ENCODE measurements at places on chromosomes 1 and 21. TPM values are rescaled to one million over a fixed set of nuclear protein-coding genes. Genes with fewer than 3 reads are reported as not detected.

DNA sequence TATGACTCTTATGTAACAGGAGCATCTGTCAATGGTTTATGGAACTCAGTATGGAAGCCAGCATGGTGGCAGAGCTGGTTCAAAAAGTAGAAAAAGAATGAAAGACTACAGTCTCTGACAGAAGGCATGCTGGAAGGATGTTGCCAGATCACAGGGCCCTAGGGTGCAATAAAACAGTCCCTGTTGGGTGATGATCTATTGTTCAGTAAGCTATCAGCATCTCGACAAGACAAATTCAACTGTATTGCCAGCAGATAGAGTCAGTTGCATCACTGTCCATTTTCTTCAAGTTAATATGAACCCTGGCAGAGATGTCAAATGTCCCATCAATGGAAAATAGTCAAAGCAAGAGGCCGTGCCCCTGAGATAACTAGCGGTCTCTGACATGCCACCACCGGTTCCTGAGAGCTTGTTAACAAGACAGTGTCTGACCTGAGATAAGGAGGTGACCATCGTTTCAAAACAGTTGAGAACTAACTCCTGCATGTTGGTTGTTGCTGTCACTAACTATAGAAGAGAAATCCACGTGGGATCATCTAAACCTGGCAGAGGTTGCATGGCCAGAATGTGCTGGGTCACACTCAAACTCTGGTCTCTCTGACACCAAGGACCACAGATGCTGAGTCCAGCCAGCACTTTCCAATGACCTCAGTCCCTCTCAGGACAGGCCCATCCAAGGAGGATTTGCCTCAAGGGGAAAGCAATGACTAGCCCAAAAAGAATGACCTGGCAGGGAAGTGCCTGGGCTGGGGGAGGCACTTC, 125.9 kb downstream of the RIPK4 start:
- no peak overlapping the region for H3K27ac ChIP-seq
- peaks cover 1% of the 10 kb centered on the region for H3K27me3 ChIP-seq
- no peak overlapping the region for H3K4me3 ChIP-seq
- peaks cover 3% of the 10 kb centered on the region for H3K4me1 ChIP-seq
- H3K36me3 ChIP-seq = no peaks in the 10 kb centered on the region
- no peak for DNase-seq

DNA sequence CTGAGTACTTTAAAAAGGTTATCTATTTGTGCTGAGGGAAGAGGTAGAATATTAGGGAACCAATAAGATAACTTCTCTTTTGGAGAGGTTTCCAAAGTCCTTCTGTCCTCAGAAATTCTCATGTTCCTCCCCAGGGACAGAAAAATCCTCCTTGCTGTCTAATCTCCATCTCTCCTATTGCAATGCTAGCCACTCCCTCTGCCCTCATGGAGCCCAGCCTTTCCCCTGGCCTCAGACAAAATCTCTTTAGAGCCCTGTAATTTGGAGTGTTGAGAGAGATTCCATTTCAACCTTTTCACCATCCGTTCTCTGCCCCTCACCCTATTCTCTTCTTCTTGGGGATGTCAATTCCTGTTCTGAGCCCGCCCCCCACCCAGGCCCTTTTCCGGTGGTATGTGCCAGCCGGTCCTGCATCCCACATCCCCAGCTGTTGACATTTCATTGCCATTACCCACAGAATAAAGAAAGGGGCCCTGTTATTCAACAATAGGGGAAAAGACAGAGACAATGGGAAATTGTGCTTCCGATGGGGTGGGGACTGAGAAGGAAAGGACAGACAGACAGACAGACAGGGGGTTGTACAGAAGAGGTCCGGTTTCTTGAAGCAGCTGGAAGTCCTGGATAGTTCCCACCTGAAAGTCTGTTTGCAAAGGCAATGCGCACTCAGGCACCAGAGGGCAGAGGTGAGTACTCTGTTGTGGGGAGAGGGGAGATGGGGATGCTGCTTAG, at the start of gene HAPLN2:
Gene HAPLN2, plus strand, starts transcription at position 563 of the 729 bp plus-strand sequence. CDS start 4,076 bp downstream, outside the sequence.
- H3K27me3 ChIP-seq = peaks cover 40% of the 10 kb centered on the region
- DNase-seq = peak; percentile 37
- no peak within 1 kb of the TSS for H3K4me3 ChIP-seq

DNA sequence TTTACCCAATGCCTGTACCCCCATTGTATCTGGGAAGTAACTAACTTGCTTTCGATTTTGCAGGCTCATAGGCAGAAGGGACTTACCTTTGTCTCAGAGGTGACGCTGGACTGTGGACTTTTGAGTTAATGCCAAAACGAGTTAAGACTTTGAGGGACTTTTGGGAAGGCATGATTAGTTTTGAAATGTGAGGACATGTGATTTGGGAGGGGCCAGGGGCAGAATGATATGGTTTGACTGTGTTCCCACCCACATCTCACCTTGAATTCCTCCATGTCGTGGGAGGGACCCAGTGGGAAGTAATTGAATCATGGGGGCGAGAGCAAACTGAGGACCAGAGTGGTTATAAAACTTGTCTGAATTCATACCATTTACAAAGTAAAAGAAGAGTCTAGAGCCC, 77.1 kb upstream of the HOOK1 start:
- H3K4me3 ChIP-seq = no peak overlapping the region
- peaks cover 12% of the 10 kb centered on the region for H3K36me3 ChIP-seq
- no peak overlapping the region for H3K27ac ChIP-seq

GRCh38 chr1:15195420-15196052, 42.0 kb downstream of the TMEM51 start:
- H3K4me1 ChIP-seq = no peaks in the 10 kb centered on the region
- no peak overlapping the region for H3K4me3 ChIP-seq
- no peak overlapping the region for H3K27ac ChIP-seq
- no peaks in the 10 kb centered on the region for H3K36me3 ChIP-seq
- DNase-seq = no peak
- peaks cover 6% of the 10 kb centered on the region for H3K27me3 ChIP-seq

DNA sequence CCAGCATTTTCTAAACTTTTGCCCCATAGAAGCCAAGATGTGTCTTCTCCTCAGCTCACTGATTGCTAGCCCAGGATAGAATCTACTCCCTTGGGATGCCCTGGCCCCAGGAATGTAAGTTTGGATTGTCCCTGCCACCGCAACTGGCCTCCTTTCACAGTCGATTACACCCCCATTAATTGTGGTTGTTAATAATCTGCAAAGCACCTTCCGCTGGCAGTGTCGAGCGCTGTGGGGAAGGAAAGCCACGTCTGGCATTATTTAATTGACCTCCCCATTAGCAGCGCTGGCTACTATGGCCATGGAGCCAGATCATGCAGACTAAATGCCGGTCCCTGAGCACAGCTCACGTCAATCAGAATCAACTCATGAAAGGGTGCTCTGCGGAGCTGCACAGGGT, 597.3 kb upstream of the PLXNA2 start:
- no peak overlapping the region for H3K27ac ChIP-seq
- no peak overlapping the region for H3K4me3 ChIP-seq
- no peak for DNase-seq
- no peaks in the 10 kb centered on the region for H3K4me1 ChIP-seq
- H3K36me3 ChIP-seq = no peaks in the 10 kb centered on the region

GRCh38 chr1:32939655-32940371, 24.8 kb downstream of the RNF19B start:
- peaks cover 17% of the 10 kb centered on the region for H3K4me1 ChIP-seq
- peak overlapping the region; percentile 82 for H3K27ac ChIP-seq
- no peak overlapping the region for H3K4me3 ChIP-seq
- no peaks in the 10 kb centered on the region for H3K27me3 ChIP-seq
- peak; percentile 77 for DNase-seq
- H3K36me3 ChIP-seq = peaks cover 25% of the 10 kb centered on the region

- H3K27me3 ChIP-seq = no peaks in the 10 kb centered on the region
- peaks cover 3% of the 10 kb centered on the region for H3K36me3 ChIP-seq
- no peak overlapping the region for H3K4me3 ChIP-seq
- H3K4me1 ChIP-seq = peaks cover 52% of the 10 kb centered on the region
Observed at GRCh38 chr1:25439287-25439686, 8.6 kb downstream of the MACO1 start.

DNA sequence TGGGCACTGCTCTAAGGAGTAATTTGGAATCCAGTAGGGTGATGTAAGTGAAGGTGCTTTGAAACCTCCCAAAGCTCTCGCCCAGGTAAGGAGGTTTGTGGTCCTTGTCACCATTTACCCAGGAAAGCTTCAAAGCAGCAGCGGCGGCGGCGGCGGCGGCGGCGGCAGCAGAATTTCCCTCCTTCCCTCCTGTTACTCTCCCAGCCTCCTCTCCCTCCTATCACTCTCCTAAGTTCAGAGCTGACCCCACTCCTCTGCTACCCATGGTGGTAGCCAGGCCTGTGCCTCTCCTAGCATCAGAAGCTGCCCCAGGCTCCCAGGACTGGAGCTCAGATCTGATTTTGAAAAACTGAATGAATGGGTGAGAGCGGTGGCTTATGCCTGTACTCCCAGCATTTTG, 60.7 kb downstream of the ACBD3 start:
- H3K4me1 ChIP-seq = peaks cover 20% of the 10 kb centered on the region
- no peaks in the 10 kb centered on the region for H3K36me3 ChIP-seq
- H3K27ac ChIP-seq = no peak overlapping the region
- no peaks in the 10 kb centered on the region for H3K27me3 ChIP-seq
- H3K4me3 ChIP-seq = no peak overlapping the region

DNA sequence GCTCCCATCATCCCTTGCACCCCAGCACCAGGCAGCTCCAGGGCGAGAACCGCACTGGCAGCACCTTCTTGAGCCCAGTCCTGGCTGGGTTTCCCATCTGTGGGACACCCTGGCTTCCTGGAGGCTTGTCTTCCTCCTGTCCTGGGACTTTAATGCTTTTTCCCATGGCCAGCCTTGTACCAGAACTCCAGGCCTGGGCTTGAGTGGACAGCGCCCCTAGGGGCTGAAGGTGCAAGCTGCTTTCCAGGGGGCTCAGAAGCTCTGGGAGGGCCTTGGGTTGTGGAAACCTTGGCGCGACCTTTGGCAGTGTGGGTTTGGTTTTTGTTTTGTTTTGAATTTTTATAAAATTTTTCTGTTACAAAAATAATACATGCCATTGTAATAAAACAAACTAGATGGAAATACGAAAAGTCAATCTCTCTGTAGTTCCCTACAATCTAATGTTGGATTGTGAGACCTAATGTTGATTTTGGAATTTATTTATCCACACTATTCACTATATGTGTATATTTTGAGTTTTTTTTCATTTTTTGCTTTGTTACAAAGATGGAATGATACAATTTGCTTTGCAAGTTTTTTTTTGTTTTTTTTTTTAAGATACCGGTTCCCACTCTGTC, 33.8 kb upstream of the RPL11 start:
- H3K4me1 ChIP-seq = no peaks in the 10 kb centered on the region
- no peaks in the 10 kb centered on the region for H3K27me3 ChIP-seq
- H3K27ac ChIP-seq = no peak overlapping the region

DNA sequence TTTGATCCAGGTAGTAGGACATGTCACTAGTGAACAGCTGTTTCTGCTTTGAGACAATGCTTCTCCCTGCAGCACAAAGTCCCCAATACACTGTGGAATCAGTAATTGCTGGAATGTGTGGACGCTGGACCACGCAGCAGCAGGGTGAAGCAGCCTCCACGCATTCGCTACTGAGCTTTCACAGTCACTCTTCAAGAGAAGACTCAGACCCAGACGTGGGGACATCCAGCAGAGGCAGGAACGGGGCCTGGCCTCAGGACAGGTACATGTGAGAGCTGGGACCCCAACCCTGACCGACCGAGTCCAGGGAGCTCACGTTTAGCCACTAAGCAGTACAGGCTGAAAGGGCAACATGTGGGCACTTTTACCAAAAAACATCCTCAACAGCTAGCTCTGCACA, 34.1 kb upstream of the PRDM15 start:
- H3K27ac ChIP-seq = no peak overlapping the region
- no peaks in the 10 kb centered on the region for H3K4me1 ChIP-seq
- peaks cover 14% of the 10 kb centered on the region for H3K36me3 ChIP-seq
- DNase-seq = no peak
- no peaks in the 10 kb centered on the region for H3K27me3 ChIP-seq
- no peak overlapping the region for H3K4me3 ChIP-seq

THRAP3 gene
- total RNA-seq = 121 TPM

PAPPA2 gene
- 0.07 TPM for total RNA-seq

FMN2 gene
- not detected for total RNA-seq

ARMH1 gene
- total RNA-seq = 165 TPM

VWA5B1 gene
- total RNA-seq = not detected

PGLYRP3 gene
- total RNA-seq = not detected

OR2AK2 gene
- total RNA-seq = not detected

Measured in activated CD8-positive, alpha-beta T cell treated with anti-CD3 and anti-CD28 coated beads for 36 hours (primary cell).